Effector memory CD8-positive, alpha-beta T cell (primary cell): ENCODE measurements at places on chromosomes 2 and 18.

DNA sequence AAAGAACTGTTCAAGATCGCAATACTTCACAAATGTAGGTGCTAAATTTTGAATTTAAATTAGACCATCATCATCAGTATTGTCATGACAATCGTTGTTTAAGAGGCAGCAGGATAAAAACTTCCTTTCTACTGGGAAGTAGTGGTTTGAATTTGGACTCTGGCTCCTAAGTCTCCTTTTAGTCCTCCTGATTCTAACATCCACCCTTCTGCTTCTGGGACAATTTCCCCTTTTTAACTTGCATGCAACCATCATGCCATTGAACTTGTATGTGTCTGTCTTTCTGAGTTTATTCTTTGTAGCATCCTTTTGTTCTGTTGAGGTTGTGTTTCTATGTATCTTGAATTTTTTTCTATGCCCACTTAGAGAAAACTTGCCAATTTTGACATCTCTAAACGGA lies 249.7 kb downstream of the PTGR3 start:
- no peak for DNase-seq

DNA sequence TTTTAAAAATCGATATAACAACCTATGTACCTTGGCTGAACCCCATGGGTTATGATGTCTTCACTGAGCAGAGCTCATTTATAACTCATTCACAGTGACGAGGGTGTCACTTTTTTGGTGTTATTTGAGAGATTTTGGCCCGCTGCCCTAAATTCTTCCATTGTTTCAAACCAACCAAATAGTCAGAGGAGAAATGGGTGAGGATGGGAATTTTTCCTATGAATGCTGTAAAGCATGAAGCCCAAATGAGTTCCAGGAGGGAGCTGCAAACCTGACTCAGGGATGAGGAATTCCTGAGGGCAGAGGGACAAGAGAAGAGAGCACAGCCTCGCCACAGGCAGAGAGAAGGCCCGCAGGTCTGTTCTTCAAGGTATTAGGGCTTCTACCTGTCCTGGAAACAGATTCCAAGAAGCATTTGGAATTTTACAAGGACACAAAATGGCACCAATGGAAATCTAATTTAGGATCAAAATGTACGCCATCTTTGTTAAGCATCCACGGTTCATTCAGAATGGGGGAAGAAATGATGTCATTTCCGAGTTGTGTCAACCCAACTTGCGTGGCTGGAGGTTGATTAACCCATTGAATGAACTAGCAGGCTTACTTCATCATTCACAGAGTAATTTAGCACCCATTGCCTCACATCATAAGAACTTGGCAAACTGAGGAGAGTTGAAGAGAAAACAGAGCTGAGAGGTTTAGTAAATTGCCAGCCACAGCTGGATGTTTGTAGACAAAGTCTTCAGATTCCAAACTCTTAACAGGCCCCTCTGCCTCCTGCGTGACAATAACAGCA lies 133.5 kb downstream of the LAMA3 start:
- DNase-seq: no peak

- no peak for DNase-seq
Measured at GRCh38 chr2:206713746-206714145, 4.5 kb downstream of the DYTN start.

DNA sequence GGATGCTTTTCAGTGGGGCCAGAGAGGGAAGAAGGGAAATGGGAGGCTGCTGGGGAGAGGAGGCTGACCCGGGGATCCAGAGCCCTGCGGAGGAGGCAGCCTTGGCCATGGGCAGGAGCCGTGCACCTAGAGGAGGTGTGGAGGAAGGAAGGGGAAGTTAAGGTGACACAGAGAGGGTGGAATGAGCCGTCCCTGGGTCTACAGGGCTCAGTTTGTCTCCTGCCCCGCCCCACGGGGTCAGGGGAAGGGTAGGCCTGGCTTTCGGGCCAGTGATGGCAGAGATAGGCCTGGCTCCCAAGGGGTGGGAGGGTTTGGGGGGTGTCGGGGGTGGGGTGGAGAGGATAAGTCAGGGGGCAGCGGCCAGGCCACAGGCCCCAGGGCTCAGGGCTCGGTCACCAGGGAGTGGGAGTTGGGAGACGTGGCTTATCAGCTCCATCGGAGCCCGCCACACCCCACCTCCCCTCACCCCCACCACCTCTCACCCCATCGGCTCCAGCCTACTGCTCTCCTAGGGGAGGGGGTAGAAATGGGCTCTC lies 39.5 kb upstream of the NOTO start:
- no peak for DNase-seq

- DNase-seq: no peak
Measured at GRCh38 chr2:64329848-64330247, 124.1 kb upstream of the LGALSL start.

DNA sequence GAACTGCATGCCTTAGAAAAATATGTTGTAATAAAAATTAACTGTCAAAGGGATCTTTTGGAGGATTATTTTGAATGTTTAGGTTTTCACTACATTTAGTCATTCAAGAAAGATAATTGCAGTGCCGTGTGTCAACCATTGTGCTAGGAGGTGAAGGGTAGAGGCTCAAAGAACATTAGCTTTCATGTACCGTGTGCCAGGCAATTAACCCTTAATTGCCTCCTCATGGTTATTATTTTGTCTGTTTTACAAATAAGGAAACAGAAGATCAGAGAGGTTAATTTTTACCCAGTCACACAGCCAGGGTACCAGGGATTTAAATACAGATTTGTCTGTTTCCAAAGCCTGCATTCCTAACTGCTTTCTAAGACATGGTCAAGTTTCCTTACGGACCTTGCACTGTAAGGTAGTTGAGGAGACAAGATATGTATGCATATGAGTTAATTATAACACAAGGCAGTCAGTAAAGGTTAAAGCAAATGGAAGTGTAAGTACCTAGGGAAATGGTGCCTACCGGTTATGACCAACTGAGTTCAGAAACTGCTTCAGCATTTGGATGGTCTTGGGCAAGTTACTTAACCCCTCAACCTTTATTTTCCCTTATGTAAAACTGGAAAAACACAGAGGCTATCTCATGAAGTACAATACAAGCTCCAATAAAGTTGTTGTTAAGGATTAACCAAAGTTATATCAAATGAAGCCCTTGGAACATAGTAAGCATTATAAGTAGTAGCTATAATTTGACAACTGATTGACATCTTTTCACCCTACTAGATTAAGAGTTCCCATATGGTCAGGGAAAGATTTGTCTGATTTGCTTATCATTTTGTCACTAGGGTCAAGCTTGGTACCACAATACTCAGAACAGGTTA lies 434.9 kb downstream of the MBD2 start:
- DNase-seq: no peak
